ENCODE measurements at places on chromosomes 2 and 18.

GRCh38 chr2:177830881-177831386 lies 241.6 kb downstream of the PDE11A start:
- DNase-seq, result no peak

DNA sequence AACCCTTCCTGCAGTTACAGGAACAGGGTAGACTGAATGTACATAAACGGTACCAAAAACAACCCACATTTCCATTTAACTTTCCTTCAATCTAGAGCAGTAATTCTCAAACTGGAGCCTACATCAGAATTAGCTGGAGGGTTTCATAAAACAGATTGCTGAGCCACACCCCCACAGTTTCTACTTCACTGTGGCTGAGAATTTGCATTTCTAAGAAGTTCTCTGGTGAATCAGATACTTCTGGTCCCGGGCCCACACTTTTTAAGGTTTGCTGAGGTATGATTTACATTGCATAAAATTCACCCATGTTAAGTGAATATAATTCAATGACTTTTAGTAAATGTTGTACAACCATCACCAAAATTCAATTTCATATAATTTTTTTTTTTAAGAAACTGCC lies 113.7 kb downstream of the SRBD1 start:
- peak; percentile 20 for DNase-seq

DNA sequence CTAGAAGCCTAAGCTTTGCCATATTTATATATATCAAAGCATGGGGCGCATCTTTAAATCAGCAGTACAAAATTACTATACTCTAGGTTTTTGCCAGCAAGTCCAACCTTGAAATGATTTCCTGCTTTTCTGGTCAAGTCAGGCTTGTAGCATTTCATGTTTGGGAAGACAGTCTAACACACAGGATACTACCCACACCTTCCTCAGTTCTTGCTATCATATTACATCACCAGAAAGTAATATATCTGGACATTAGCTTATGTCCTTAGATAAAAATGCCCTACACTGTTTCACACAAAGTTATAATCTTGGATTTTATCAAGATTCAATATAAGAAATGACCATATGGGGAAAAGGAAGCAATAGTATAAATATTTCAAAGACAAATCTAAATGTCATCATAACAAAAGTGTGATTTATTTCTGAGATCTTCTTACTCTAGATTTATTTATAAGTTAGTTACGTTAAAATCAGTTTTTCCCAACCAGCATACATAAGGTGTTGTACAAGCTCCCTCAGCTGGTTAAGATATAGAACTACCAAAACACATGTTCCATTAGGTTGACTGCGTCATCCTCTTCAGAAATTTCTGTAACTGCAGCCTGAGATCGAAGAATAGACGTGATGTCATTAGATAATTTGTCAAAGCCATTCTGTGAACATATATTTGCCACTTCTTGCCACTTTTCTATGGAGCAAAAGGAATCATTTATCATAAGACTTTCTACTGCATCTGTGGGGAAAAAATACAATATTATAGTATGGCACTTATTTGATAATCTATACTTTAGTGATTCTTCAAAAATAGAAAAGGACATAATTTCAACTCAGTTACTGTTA lies 56.6 kb downstream of the CLHC1 start:
- no peak for DNase-seq

GRCh38 chr2:46973673-46974072 lies 58.1 kb upstream of the MCFD2 start:
- no peak for DNase-seq

- no peak for DNase-seq
Measured at GRCh38 chr18:35077937-35078336, 36.7 kb downstream of the MAPRE2 start.

DNA sequence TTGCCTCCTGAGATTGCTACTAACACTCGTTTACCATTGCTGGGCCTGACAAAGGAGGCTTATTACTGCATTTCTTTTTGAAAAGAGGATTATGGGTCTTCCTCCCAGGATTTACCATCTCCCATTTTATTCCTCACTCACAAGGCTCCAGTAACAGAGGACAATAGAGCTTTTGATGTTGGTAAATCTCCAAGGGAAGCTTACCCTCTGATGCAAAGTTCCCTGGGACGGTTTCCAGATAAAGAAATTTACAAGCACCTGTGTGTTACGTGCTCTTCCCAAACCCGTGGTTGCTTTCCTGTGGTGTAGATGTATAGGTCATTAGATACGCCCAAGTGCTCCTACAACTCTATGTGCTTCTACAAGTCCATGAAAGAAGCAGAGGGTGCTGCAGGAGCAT lies 17.1 kb downstream of the VSNL1 start:
- no peak for DNase-seq

- DNase-seq, result no peak
Measured at GRCh38 chr2:217953531-217953932, 49.3 kb downstream of the TNS1 start.

DNA sequence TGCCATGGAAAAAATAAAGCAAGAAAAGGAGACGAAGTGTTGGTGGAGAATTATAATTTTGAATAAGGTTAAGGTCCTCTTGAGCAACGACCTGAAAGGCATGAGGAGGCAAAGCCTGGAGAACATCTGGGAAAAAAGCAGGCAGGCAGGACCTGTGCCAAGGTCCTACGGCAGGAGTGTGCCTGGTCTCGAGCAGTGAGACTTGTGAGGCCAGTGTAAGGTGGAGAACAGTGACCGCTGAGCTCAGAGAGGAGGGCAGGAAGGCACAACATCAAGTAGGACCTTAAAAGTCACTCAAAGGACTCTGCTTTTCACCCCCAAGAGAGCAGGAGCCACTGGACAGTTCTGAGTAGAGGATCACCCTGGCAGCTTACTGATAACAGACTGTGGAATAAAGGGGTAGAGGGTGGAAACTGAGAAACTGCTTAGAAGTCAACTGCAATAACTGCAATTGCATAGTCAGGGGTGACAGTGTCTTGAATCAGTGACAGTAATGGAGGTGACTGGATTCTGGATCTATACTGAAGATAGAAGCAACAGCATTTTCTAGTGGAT lies 3.5 kb downstream of the NOL10 start:
- DNase-seq, result no peak

- no peak for DNase-seq
Measured at GRCh38 chr2:99140860-99141109, 722 bp upstream of the C2orf15 start.
